ENCODE measurements at places on chromosomes 16 and 17.

DNA sequence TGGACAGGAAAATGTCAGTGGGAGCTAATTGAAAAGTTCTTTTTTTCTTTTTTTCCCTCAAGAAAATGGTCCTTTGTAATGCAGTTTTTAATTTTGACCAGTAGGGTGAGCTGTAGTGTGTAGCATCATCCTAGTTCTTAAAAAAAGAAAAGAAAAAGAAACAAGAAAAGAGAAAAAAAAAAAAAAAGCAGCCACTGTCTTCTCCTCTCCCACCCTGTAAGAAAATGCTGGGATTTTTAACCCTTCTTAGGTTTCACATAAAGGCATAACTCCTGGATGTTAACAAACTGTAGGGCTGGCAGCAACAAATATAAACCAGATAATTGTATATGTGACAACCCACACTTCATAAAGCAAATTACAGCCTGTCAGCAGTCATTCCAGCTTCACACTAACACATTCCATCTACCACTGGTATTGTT is 78.1 kb downstream of the SKAP1 start:
- DNase-seq, result no peak

DNA sequence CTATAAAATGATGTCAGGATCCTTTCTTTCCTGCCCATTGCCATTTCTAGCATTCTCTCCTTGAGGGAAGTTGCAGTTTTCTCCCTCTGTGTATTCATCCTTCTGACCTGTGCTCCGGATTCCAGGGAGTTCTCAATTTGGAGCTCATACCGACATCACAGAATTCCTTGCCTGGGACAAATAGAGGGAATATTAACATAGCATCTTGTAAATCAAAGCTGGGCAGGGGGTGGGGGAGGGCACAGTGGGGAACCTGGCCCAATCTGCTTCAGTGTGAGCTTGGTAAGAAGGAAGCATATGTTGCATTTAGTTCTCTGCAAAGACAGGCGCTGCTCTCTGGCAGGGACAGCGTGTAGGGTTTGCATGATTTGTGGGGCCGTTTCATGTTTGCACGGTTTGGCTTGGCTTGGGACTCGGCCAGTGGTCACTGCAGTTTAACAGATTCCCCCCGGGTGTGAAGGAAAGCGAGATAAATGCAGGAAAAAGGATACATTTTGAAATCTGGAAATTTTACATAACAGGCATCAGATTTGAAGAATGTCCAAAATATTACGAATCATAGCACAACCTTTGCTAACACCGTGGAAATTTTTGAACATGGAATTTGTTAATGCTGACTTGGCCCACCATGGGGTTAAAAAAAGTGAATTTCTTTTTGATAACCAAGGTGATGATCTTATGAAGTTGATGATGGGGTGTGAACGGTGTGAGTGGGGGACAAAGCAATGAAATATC is 178.0 kb downstream of the WWOX start:
- DNase-seq, result no peak

DNA sequence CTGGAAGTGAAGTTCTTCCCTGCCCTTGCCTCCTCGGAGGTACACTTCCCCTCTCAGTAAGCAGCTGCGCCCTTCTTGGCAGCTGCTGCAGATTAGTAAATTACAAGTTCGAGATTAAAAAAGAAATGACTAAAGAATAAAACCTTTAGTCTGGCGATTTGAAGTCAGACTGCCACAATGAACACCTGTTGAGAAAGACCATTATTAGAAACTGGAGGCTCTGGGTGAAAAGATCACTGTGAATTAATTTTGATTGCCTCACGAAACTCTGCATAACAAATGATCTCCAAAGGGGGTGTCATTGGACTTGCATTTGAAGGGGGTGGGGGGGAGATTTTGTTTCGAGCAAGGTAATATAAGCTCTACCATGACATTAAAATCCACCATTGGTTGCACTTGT is 39.3 kb downstream of the SALL1 start:
- DNase-seq, result no peak

DNA sequence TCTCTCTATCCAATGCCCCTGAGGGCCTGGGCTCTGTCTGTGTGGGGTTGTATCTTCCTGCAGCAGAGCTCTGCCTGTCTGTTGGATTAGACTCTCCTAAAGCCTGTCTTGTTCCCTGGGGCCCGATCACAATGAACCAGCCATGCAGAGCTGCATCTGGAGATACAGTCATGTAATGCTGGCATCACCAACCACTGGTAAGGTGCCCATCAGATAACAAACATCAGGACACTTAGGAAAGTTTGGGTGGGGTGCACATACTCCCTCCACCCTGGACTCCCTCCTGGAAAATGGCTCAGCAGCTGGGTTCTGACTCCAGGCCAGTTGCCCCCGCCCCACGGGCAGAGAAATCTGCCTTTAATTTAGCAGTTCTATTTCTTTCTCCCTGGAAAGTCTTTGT is 61.3 kb upstream of the BRD7 start:
- no peak for DNase-seq

DNA sequence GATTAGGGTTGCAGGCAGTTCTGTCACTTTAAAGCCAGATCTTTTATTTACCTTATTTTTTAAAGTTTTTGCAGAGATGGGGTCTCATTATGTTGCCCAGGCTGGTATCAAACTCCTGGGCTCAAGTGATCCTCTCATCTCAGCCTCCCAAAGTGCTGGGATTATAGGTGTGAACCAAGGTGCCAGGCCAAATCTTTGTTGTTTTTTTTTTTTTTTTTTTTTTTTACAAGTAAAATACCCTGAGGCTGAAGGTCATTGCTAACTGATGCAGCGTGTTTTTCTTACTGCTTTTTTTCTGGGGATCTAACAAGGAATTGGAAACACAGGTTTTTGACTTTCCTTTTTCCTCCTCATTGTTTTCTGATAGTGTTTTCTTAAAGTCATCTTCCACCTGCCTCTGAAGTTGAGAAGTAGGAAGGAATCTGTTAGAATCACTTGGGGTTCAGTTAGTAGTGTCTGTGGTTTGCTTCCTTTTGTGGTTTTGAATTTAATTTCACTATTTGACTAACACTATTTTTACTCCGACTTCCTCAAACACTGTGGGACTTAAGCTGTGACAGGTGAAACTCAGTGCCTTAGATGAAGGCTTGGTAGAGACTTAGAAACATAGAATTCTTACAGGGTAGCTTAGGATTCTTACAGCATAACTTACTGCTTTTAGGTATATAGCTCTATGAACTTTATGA is 22.2 kb downstream of the CLTC start:
- DNase-seq, result no peak

- DNase-seq, result no peak
These were observed 193.8 kb upstream of the TOX3 start for GRCh38 chr16:52740766-52741165.

All from activated naive CD4-positive, alpha-beta T cell (primary cell).